Tongue (tissue), 3 donors: ENCODE measurements at places on chromosomes 11 and 22.

DNA sequence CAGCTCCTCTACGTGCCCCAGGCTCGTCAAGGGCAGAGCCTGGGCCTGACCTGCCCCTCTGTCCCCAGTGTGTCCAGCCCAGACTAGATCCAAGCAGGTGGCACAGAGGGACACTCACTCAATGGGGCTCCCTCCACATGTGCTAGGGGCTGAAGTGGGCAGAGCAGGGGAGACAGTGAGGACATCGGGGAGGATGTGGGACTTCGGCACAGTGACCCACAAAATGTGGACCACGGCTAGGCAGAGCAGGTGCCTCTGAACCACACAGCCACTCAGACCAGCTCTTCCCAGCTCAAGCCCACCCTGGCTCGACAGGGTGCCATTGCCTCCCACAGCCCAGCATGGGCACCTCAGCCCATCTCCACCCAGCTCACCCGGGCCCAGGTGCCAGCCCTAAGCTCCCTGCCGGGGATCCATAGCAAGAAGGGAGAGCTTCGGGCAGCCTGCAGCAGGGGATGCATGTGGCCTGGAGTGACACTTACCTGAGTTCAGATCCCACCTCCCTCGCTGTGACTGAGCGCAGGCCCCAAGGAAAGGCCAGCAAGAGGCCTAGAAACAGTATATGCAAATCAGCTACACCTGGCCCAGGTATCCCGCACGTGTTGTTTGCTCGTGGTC, 46.9 kb upstream of the RTL6 start:
- DNase-seq: no peak

DNA sequence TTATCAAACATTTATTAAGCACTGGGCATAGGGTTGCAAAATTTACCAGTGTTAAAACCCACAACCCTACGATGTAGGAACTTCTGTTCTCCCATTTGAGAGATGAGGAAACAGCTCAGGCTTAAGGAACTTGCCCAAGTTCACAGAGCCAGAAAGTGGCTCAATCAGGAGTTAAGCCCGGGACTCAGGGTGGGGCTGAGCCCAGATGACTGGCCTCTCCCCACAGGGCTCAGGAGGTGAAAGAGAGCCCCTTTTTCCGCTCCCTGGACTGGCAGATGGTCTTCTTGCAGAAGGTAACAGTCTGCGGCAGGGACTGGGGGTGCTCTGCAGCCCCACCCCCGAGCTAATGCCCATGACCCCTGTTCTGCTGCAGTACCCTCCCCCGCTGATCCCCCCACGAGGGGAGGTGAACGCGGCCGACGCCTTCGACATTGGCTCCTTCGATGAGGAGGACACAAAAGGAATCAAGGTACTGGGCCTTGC, 5.6 kb upstream of the ANKRD13D start:
- DNase-seq: no peak

GRCh38 chr22:37819105-37819433, 4.1 kb upstream of the GALR3 start:
- no peak for DNase-seq

DNA sequence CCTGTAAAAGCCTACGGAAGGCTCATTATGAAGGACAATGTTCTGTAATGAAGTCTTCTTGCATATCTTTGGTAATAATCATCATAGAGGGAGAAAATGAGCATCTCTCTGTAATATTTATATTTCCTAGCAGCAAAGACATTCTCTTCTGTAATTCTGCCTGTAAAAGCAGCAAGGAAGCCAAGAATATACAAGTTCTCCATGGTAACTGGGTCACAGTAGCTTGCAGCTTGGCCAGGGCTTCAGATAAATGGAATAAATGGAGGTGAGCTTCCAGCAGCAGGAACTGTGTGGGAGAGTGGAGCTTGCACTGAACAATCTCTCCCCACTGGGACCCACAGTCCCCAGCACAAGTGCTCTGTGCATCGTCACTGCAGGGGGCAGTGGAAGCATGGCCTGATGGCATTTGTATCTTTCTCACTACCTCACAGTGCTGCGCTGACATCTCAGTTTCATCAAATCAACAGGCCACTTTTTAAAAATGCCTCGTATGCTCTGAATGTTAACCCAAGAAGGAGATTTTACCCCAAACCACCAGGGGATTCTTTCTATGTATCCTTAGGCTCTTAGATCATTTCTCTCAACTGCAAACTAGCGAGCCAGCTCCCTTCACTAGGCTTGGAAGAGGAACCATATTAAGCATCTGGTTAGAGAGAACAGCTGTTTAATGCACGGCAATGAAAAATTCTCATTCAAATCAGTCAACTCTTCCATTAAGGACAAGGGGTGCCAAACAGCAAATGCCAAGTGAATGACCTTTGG, 1059.7 kb downstream of the OPCML start:
- peak; percentile 91 for DNase-seq
